ENCODE measurements at places on chromosomes 6 and 20. TPM values are rescaled to one million over a fixed set of nuclear protein-coding genes. Genes with fewer than 3 reads are reported as not detected.

Gene SCRT2
- 0.66 TPM for total RNA-seq

DNA sequence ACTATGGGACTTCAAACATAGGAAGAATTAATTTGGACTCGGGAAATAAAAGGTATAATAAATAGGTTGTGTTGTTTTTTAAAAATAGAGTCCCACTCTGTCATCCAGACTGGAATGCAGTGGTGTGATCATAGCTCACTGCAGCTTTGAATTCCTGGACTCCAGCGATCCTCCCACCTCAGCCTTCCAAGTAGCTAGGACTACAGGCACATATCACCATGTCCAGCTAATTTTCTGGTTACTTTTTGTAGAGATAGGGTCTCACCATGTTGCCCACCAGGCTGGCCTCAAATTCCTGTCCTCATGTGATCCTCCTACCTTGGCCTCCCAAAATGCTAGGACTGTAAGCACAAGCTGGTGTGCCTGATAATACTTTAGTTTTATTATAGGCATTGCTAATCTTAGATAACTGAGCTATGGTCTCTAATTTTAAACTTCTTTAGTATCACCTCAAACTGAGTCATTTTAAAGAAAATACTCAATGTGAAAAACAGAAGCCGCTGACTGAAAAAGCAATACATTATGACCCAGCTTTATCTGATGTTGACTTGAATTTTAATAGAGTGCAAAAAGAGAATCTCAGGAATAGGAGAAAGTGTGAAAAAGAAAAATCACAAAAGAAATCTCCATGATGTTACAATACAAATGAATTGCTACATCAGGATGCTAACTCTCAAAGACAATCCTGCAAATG is 251.0 kb downstream of the RNGTT start:
- no peaks in the 10 kb centered on the region for H3K27me3 ChIP-seq
- DNase-seq: no peak
- no peak overlapping the region for H3K4me3 ChIP-seq
- no peak overlapping the region for H3K27ac ChIP-seq
- H3K36me3 ChIP-seq: no peaks in the 10 kb centered on the region
- H3K4me1 ChIP-seq: no peaks in the 10 kb centered on the region

GRCh38 chr6:162736961-162737360 is 9.2 kb downstream of the PACRG start:
- no peak for DNase-seq
- H3K36me3 ChIP-seq: no peaks in the 10 kb centered on the region
- no peak overlapping the region for H3K4me3 ChIP-seq
- H3K4me1 ChIP-seq: no peaks in the 10 kb centered on the region

DNA sequence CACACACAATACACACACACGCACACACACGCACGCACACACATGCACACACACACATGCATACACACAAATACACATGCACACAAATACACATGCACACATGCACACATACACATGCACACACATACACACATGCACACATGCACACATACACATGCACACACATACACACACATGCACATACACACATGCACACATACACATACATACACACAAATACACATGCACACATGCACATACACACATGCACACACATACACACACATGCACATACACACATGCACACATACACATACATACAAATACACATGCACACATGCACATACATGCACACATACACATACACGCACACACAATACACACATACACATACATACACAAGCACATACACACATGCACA is 175.4 kb upstream of the RREB1 start:
- no peak for DNase-seq
- no peak overlapping the region for H3K27ac ChIP-seq
- H3K4me3 ChIP-seq: no peak overlapping the region
- H3K36me3 ChIP-seq: no peaks in the 10 kb centered on the region
- H3K27me3 ChIP-seq: no peaks in the 10 kb centered on the region

Gene CTCFL
- total RNA-seq: 0.20 TPM

- H3K27me3 ChIP-seq: no peaks in the 10 kb centered on the region
- no peak overlapping the region for H3K27ac ChIP-seq
- H3K4me3 ChIP-seq: no peak overlapping the region
- DNase-seq: no peak
- peaks cover 6% of the 10 kb centered on the region for H3K4me1 ChIP-seq
- H3K36me3 ChIP-seq: no peaks in the 10 kb centered on the region
Measured at GRCh38 chr6:39432330-39433025, 110.0 kb upstream of the KCNK16 start.

DNA sequence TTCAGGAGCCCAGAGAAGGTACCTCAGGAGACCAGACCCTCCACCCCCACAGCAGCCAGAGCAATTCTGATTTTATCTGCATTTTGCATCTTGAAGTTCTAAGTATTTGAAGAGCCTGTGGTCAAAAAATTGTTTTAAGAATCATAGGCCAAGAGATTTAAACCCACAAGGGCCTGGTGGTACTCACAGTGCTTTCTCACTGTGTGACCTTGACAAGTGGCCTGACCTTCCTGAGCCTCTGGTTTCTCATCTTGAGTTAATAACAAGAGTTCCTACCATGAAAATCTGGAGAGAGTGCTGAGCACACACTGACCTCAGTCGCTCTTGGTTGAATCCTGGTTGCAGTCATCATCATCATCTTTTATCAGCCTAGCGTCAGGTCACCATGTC is 45.4 kb upstream of the ID1 start:
- peaks cover 61% of the 10 kb centered on the region for H3K36me3 ChIP-seq
- no peak overlapping the region for H3K4me3 ChIP-seq
- peaks cover 6% of the 10 kb centered on the region for H3K4me1 ChIP-seq
- DNase-seq: no peak
- H3K27me3 ChIP-seq: no peaks in the 10 kb centered on the region

DNA sequence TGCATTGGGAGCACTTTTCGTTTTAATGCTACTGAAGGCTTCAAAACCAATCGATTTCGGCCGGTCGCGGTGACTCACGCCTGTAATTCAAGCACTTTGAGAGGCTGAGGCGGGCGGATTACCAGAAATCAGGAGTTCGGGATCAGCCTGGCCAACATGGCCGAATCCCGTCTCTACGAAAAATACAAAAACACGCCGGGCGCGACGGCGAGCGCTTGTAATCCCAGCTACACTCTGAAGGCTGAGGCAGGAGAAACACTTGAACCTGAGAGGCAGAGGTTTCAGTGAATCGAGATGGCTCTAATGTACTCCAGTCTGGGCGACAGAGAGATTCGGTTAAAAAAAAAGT is 58.4 kb downstream of the TRIM38 start:
- peaks cover 37% of the 10 kb centered on the region for H3K4me1 ChIP-seq
- no peaks in the 10 kb centered on the region for H3K36me3 ChIP-seq
- H3K4me3 ChIP-seq: peak overlapping the region; percentile 86
- no peaks in the 10 kb centered on the region for H3K27me3 ChIP-seq
- DNase-seq: no peak

DNA sequence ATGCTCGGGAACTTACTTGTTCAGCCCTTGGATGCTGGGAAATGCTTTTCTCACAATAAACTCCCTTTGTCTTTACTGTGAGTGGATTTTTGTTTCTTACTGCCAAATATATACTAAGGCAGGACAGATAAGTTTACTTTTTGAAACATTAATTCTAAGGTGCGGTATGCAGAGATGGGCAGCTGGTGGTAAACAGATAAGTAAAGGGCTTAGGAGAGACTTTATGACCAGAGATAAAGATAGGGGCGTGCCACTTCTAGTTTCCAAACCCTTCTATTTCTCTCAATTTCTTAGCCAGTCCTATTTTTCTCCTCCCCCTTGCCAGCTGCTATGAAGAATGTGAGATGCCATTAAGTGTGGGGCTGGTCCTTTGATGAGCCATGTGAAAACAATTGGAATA is 16.3 kb downstream of the SAMD3 start:
- no peak overlapping the region for H3K4me3 ChIP-seq
- H3K27ac ChIP-seq: no peak overlapping the region
- no peaks in the 10 kb centered on the region for H3K36me3 ChIP-seq
- no peak for DNase-seq
- H3K4me1 ChIP-seq: no peaks in the 10 kb centered on the region

DNA sequence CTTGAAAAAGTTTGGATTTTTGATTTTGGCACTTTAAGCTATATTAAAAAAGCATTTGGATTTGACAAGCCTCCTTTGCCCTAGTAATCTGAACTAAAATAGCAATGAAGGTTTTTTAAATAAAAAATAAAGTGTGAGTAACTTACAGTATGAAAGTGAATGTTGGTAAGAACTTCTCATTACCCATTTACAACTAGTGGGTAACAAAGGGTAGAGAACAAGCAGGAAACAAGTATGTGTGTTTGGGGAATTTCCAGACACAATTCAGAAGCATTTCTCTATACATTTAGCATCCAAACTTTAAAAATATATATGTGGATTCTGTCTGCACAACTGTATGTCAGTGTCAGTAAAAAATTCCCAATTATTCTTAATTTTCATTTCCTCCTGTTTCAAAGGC is 2.9 kb downstream of the TMEM30A start:
- H3K27me3 ChIP-seq: no peaks in the 10 kb centered on the region
- H3K36me3 ChIP-seq: no peaks in the 10 kb centered on the region
- H3K4me3 ChIP-seq: no peak overlapping the region

- H3K4me1 ChIP-seq: no peaks in the 10 kb centered on the region
- no peak overlapping the region for H3K4me3 ChIP-seq
- peaks cover 16% of the 10 kb centered on the region for H3K36me3 ChIP-seq
- H3K27ac ChIP-seq: no peak overlapping the region
Measured at GRCh38 chr6:56516003-56516402, 126.7 kb downstream of the DST start.

Gene SLC16A10
- total RNA-seq: 14.9 TPM

DNA sequence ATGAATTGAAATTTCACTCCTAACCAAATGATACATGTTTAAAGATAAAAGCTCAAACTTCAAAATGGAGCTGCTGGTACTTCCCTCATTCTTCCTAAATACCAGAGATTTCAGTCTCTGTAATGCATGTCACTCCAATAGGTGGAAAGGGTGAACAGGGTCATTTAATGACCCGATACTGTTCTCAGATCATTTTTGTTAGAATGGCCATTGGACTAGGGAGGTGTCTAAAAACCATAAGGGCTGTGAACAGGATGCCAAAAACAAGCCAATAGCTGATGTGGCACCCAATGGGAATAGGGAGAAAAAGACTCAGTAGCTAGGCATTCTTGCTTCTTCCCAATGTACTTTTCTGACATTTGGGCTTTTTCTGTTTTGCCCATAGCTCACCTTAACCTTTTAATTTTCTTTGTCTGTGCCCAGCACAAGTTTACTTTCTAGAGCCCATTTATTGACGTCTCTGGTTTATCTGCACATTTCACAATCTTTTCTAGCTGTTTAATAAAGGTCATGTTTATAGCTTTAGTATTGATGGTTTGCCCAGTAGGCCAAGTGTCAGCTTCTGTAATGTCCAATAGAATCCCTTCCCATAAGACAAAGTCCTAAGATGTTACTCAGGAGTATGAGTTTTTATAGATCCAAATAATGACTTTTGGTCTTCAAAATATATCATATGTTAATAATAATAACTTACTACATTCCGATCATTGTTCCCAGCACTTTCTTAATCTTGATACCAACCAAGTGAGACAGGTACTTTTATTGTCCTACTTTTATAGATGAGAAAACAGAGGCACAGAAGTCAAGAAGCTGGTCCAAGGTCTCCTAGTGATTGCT is 24.3 kb upstream of the FLRT3 start:
- no peak overlapping the region for H3K4me3 ChIP-seq
- no peaks in the 10 kb centered on the region for H3K36me3 ChIP-seq
- no peak overlapping the region for H3K27ac ChIP-seq
- H3K4me1 ChIP-seq: no peaks in the 10 kb centered on the region
- no peak for DNase-seq

Gene DEFB124
- 0.33 TPM for total RNA-seq

- no peaks in the 10 kb centered on the region for H3K4me1 ChIP-seq
- H3K4me3 ChIP-seq: no peak overlapping the region
- DNase-seq: no peak
Measured at GRCh38 chr20:11221046-11221445, 547.2 kb upstream of the JAG1 start.

DNA sequence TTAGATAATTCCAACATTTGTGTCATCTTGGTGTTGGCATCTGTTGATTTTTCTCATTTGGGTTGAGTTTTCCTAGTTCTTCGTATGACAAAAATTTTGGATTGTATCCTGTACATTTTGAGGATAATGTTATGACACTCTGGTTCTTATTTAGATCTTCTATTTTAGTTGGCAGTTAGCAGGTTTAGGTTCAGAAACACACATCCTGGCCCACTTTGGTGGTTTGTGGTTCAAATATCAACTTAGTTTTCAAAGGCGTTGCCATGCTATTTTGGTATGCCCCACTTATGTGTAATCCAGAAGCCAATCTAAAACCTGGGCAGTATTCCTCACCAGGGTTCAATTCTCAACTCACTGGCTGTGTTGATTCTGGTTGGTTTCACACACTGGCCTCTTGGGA is 68.2 kb downstream of the NOX3 start:
- H3K4me3 ChIP-seq: no peak overlapping the region
- no peaks in the 10 kb centered on the region for H3K4me1 ChIP-seq
- H3K36me3 ChIP-seq: no peaks in the 10 kb centered on the region
- no peak overlapping the region for H3K27ac ChIP-seq

Gene TRAPPC3L
- total RNA-seq: 16.1 TPM

DNA sequence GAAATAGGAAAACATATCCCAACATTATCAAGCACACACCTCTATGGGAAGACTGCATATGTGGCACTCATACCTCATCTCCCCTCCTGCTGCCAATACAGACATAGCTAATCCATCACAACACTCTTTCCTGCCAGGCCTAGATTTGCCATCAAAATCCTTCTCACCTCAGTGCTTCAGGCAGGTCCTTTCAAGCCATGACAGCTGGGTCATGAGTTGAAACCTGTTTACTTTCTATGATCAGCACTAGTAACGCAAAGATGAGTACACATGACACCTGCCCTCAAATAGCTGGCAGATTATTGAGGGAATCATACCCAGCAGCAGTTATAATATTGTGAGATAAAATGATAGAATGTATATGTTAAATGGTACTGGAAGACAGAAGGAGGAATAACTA is 183.1 kb downstream of the AIG1 start:
- no peaks in the 10 kb centered on the region for H3K4me1 ChIP-seq
- H3K27ac ChIP-seq: no peak overlapping the region
- H3K27me3 ChIP-seq: no peaks in the 10 kb centered on the region
- H3K4me3 ChIP-seq: no peak overlapping the region

GRCh38 chr20:39445095-39445494 is 483.0 kb downstream of the DHX35 start:
- DNase-seq: no peak
- H3K27me3 ChIP-seq: no peaks in the 10 kb centered on the region
- H3K36me3 ChIP-seq: no peaks in the 10 kb centered on the region
- no peak overlapping the region for H3K27ac ChIP-seq
- no peaks in the 10 kb centered on the region for H3K4me1 ChIP-seq

- H3K4me3 ChIP-seq: no peak overlapping the region
- H3K36me3 ChIP-seq: no peaks in the 10 kb centered on the region
- H3K27me3 ChIP-seq: no peaks in the 10 kb centered on the region
- H3K4me1 ChIP-seq: no peaks in the 10 kb centered on the region
- no peak for DNase-seq
Measured at GRCh38 chr6:23243854-23244253, 674.5 kb downstream of the HDGFL1 start.

- H3K27me3 ChIP-seq: no peaks in the 10 kb centered on the region
- no peaks in the 10 kb centered on the region for H3K36me3 ChIP-seq
- no peak overlapping the region for H3K4me3 ChIP-seq
- H3K27ac ChIP-seq: no peak overlapping the region
Measured at GRCh38 chr6:130407032-130407431, 41.2 kb downstream of the TMEM200A start.

Gene SLC22A2
- 6.7 TPM for total RNA-seq
